ENCODE measurements at places on chromosomes 16 and 17.

DNA sequence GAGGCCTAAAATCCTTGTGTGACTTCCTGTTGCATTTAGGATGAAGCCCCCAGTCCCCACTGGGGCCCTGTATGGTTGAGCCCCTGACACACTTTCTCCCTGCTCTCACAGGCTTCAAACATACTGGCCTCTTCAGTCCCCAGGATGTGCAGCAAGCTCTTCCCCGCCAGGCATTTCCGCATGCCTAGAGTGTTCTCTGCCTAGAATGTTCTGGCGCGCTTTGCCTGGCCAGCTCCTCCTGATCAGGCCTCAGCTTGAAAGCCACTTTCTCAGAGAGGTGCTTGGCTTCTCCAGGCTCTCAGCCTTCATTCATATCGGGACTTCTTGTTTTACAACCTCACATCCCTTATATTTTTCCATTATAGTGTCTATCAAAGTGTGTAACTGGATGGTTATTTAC lies 123.7 kb downstream of the SPACA3 start:
- DNase-seq, result no peak

DNA sequence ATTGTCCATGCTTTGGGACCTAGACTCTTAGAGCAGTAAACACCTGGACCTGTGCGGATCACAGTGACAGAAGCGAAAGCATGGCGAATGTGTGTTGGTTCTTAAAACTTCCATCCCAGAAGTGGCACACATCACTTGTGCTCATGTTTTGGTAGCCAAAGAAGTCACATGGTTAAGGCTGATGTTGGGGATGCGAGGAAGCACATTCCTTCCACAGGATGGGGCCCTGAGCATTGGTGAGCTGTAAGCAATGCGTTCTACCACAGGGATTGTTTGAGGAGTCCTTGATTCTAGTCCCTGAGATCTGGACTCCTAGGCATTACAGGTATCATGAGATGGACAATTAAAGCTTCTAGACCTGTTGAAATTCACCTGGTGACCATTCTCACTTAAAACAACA lies 375.9 kb downstream of the UTP18 start:
- no peak for DNase-seq

DNA sequence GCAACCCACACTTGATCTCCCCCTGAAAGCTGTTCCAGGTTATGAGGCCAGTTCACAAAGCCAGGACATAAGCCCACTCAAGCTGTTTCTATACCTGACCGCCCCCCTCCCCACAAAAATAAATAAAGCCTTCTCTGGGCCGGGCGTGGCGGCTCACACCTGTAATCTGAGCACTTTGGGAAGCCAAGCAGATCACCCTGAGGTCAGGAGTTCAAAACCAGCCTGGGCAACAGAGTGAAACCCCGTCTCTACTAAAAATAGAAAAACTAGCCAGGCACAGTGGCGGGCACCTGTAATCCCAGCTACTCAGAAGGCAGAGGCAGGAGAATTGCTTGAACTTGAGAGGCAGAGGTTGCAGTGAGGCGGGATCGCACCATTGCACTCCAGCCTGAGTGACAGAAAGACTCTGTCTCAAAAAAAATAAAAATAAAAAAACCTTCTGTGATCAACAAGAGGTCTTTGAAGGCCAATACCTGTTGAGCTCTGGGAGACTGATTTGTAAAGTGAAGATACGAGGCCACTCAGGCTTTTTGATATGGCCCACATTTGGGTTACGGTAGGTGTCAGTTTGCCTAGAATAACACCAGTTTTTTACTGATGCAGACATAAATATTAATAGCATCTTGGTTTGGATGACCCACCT lies 2.2 kb downstream of the KDM8 start:
- no peak for DNase-seq

DNA sequence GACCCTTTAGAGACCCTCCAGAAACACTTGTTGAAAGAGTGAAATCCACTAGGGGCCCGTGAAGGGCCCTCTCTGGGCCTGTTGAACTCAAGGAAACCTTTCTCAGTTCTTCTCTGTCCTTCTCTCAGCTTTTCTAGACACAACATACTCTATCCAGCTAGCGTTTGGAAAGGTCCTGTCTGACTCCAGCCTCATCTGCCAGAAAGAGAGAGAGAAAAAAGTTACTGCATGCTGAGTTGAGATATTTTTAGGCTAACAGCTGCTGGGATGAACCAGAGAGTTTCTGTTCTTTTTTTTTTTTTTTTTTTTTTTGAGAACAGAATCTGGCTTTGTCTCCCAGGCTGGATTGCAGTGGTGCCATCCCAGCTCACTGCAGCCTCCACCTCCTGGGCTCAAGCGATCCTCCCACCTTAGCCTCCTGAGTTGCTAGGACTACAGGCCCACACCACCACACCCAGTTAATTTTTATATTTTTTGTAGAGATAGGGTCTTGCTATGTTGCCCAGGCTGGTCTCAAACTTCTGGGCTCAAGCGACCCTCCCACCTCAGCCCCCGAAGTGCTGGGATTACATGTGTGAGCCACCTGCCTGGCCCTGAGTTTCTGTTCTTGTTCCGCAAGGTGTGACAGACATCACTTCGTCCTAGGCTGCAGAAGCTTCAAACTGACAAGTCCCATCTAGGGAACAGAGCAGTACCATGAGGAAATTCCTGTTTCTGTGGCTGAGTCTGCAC lies 14.9 kb upstream of the TEX2 start:
- no peak for DNase-seq

- no peak for DNase-seq
Observed at GRCh38 chr17:1985686-1986085, 39.4 kb downstream of the RTN4RL1 start.
